Activated CD4-positive, alpha-beta T cell treated with anti-CD3 and anti-CD28 coated beads for 4 hours (primary cell): ENCODE measurements at places on chromosomes 3 and 15.

DNA sequence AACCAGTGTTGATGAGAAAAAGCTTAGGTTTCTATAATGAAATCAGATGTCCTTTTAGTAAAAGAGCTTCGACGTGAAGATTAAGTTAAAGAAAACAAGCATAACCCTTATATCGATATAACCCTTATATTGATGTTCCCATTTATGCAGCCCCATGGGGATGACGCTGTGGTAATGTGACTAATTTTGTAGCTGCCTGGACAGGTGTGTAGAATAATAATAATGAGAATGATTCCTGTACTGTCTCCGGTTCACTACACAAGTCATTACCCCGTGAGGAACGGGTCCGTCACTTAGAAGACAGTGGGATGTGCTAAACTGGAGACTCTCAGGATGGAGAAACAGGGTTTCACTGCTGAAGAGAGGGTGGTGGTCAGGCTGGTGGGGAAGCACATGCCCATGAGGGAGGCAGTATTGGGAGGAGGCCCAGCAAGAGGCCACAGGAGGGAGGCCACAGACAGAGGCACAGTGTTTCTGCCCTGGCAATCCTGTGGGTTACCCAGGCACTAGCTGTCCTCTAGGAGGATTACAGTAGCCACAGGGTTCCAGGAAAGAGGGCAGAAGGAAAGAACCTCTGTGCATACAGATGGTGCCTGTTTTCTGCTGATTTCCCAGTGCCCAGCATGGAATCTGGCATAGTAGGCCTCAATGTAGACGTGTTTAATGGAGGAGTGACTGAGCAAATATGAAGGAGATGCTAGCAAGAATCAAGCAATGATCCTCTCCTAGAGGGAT, 191.1 kb upstream of the TSC22D2 start:
- no peak for DNase-seq

GRCh38 chr15:48451241-48451640, 120.0 kb downstream of the DUT start:
- no peak for DNase-seq

DNA sequence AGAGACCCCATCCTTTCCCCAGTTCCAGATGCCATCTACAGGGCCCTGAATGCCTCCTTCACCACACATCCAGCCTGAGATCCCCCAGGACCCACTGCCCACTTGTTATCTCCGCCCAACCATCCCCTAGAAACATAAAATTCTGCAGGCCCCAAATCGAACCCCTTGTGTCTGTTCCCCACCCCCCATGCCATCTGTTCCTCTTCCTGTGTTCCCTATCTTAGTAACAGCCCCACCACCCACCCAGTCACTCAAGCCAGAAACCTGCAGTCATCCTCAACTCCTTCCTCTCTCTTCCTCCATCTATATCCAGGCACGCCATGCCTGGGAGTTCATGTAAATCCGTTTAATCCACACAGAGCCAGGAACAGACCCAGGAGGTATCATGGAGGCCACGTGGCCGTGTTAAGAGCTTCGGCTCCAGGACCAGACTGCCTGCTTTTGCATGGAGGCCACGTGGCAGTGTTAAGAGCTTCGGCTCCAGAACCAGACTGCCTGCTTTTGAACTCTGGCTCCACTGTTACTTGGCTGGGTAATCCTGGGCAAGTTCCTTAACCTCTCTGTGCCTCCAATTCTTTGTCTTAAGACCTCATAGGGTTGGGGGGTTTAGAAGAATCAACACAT, 4.8 kb downstream of the CSRNP1 start:
- no peak for DNase-seq

GRCh38 chr3:53144862-53145712, 14.9 kb upstream of the RFT1 start:
- no peak for DNase-seq

DNA sequence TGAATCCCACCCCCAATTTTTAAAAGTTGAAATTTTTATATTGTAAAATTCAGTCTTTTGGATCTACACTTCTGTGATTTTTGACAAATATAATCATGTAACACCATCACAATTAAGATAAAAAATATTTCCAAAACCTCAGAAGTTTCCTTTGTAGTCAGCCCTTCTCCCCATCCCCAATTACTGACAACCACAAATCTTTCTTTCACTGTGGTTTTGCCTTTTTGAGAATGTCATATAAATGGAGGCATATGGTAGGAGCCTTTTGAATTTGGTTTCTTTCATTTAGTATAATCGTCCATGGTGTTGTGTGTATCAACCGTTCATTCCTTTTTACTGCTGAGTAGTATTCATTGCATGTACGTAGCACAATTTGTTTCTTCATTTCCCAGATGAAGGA, 7.9 kb upstream of the CILP start:
- no peak for DNase-seq

- no peak for DNase-seq
Observed at GRCh38 chr15:50774450-50774849, 8.9 kb upstream of the SPPL2A start.

GRCh38 chr3:18891641-18892040, 256.7 kb upstream of the KCNH8 start:
- no peak for DNase-seq

DNA sequence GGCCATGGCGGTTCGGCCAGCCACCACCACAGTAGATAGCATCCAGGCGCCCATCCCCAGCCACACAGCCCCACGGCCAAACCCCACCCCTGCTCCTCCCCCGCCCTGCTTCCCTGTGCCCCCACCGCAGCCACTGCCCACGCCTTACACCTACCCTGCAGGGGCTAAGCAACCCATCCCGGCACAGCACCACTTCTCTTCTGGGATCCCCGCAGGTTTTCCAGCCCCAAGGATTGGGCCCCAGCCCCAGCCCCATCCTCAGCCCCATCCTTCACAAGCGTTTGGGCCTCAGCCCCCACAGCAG, 29.5 kb downstream of the PTPN23 start:
- DNase-seq = no peak

GRCh38 chr3:52291508-52292181, 4.0 kb downstream of the GLYCTK start:
- peak; percentile 48 for DNase-seq

DNA sequence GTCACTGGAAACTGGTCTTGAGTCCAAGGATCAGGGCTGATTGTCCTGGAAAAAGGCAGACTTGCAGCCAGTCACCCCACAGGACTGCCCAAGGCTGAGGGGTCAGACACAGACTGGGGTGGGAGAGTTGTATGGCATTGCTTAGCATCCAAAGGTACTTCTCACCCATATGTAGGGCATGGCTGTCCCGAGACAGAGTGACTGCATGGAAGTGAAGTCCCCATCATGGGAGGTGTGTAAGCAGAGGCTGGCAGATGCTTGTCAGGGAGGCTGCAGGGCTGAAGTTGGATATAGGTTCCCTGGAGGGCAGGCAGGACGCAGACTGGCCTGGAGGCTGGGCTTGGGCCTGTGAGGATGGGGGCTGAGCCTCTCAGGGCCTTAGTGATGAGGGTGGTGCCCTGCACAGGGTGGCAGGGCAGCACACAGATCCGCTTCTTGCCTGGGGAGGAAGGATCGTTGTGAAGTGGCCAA, 31.1 kb downstream of the PSTPIP1 start:
- no peak for DNase-seq

GRCh38 chr3:195879416-195880036, 28.8 kb downstream of the TNK2 start:
- DNase-seq = no peak

DNA sequence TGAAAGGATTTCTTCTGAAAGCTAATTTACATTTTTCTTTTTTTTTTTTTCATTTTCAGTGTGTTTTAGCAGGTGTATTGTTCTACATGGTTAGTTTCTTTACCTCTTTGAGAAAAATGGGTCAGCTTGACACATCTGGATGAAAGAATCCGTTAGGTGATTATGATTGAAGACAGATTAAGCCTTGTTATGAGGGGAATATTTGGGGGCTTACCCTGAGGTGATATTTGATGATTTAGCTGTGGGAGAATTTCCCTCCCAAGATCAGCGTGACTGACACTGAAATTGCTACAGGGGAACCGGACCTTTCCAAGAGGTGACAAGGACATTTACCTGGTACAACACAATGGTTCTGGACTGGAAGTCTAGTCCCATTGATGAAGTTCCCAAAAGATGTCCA, 147.5 kb downstream of the NFKBIZ start:
- no peak for DNase-seq

DNA sequence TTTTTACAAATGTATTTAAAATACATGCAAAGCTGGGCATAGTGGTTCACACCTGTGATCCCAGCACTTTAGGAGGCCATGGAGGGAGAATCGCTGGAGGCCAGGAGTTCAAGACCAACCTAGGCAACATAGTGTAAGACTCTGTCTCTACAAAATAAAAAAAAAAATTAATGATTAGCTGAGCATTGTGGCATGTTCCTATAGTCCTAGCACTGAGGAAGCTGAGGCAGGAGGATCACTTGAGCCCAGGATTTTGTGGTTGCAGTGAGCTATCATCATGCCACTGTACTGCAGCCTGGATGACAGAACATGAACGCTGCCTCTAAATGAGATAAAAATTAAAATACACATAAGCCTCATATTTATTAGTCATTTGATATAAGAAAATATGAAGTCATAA, 142.8 kb downstream of the TCF12 start:
- no peak for DNase-seq

- DNase-seq = no peak
Observed at GRCh38 chr3:189744235-189744634, 113.0 kb downstream of the TP63 start.

- no peak for DNase-seq
Observed at GRCh38 chr3:127375151-127375930, 87.5 kb upstream of the PRR20G start.

GRCh38 chr3:56101576-56101975, 366.7 kb downstream of the ERC2 start:
- DNase-seq = no peak

- DNase-seq = no peak
Observed at GRCh38 chr15:89052474-89052873, 35.8 kb upstream of the ABHD2 start.

- DNase-seq = no peak
Observed at GRCh38 chr15:40445421-40445922, 4.7 kb downstream of the BAHD1 start.

- DNase-seq = no peak
Observed at GRCh38 chr3:195104340-195104739, 166.6 kb downstream of the XXYLT1 start.

DNA sequence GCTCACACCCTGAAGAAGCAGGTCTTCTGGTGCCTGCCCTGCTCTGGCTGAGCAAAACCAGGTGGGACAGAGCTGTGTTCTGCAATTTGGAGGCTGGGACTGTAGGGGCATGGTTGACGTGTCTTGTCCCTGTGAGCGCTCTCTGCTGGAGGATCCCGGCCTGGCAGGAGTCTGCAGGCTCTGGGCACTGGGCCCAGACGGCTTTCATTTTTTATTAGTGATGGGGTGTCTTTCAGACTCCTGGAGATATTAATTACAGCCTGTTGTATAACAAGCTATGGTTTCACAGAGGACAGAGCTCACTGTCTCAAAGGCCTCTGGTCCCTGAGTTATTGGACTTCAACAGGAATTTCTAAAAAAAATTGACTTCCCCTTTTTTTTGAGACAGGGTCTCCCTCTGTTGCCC, 29.5 kb upstream of the ZNF710 start:
- DNase-seq = peak; percentile 20

GRCh38 chr3:9911863-9912262, 5.0 kb upstream of the IL17RC start:
- no peak for DNase-seq

GRCh38 chr3:46846624-46847542, 16.4 kb downstream of the MYL3 start:
- no peak for DNase-seq

- DNase-seq = no peak
Observed at GRCh38 chr3:141112686-141113297, 61.6 kb downstream of the SPSB4 start.

- DNase-seq = no peak
Observed at GRCh38 chr3:195195321-195196209, 75.4 kb downstream of the XXYLT1 start.

DNA sequence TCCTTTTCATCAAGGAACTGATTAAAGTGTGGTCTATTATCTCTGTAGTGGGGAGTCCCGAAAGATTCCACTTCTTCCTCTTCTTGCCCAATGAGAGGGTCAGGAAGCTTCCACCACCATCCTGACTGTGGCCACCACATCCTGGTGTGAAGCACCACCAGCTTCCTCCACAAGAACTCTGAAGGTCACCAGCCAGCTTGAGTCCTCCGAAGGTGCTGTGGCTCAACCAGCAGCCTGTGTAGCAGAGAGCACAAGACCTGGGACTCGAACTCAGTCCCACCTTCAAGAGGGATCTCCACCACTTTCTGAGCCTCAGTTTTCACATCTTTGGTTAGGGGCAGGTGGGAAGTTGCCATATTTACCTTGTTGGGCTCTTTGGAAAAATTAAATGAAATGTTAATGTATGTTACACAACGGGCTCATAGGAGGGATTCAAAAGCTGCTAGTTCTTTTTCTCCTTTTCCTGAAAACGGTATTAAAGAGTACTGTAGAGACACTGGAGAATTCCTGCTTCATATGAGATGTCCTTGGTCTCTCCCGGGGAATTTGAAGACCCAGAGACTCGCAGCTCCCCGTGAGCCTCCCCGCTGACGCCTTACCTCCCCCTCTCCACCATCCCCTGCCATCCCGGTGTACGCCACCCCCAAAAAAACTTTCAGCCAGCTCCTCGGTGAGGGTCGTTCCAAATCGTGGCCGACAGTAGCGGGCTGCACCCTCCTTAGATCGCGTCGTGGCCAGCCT, 816 bp upstream of the ACAN start:
- no peak for DNase-seq

GRCh38 chr3:123444023-123444422, 4.9 kb downstream of the ADCY5 start:
- no peak for DNase-seq

GRCh38 chr3:159366476-159366875, 564.6 kb downstream of the MFSD1 start:
- no peak for DNase-seq

GRCh38 chr15:66964111-66964738, 101.2 kb upstream of the SMAD3 start:
- no peak for DNase-seq

- DNase-seq = no peak
Observed at GRCh38 chr3:42056840-42057239, 34.3 kb upstream of the TRAK1 start.

- no peak for DNase-seq
Observed at GRCh38 chr3:129827765-129828164, 65.7 kb downstream of the TMCC1 start.

DNA sequence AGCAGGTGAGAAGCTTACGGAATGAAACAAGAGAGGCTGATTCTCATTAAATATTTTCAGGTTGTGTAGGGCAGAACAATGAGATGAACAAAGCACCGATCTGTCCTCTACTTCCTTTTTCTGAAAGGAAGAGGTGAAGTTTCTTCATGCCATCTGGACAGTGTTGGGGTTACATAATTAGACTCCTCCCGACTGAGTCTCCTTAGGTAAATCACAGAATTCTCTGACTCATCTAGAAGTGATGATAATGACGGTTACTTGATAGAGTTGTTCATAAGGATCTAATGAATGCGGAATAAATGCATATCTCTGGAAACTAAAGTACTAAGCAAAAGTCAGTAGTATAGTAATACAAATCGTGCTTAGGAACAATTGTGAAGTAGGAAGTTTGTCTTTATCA, 21.2 kb downstream of the CRTC3 start:
- DNase-seq = no peak

DNA sequence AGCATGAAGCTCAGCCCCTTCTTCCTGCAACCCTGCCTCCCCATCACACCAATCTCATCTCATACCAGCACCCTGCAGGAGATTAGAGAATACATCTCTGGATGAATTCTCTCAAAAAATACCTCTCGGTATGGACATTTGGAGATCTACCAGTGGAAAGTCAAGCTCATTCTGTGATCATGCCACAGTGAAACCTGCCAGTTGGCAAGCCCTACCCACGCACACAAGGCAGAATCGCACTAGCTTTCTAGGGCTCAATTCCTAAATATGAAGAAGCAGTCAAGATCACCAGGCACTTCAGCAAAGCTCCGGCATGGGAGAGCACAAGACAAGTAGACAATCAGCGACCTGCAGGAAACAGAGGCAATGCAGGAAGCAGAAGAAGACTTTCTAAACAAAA, 221.2 kb downstream of the NTRK3 start:
- no peak for DNase-seq
